ENCODE measurements at places on chromosomes 2 and 18. TPM values are rescaled to one million over a fixed set of nuclear protein-coding genes. Genes with fewer than 3 reads are reported as not detected.
A peak's percentile ranks its signal among the peaks of the same experiment; 100 is the strongest.

GRCh38 chr2:161709428-161709827 is 85.2 kb downstream of the SLC4A10 start:
- DNase-seq, result no peak

DNA sequence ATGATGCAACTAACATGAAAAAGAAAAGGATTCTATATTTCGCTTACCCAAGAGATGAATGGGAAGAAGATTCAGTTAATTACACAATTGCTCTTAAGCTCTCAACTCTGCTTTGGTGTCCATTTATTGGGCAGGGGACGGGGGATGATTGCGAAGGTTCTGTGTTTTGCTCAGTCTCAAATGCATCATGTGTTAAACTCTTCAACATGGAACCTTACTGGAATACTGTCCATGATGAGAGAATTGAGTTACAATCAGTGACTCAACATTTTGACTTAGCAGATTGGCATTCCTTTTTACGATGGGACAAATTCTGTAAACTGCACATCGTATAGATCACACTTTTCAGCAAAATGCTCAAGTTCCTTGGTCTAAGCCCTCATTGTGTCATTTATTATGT is 135.6 kb downstream of the RBMS1 start:
- DNase-seq, result no peak

DNA sequence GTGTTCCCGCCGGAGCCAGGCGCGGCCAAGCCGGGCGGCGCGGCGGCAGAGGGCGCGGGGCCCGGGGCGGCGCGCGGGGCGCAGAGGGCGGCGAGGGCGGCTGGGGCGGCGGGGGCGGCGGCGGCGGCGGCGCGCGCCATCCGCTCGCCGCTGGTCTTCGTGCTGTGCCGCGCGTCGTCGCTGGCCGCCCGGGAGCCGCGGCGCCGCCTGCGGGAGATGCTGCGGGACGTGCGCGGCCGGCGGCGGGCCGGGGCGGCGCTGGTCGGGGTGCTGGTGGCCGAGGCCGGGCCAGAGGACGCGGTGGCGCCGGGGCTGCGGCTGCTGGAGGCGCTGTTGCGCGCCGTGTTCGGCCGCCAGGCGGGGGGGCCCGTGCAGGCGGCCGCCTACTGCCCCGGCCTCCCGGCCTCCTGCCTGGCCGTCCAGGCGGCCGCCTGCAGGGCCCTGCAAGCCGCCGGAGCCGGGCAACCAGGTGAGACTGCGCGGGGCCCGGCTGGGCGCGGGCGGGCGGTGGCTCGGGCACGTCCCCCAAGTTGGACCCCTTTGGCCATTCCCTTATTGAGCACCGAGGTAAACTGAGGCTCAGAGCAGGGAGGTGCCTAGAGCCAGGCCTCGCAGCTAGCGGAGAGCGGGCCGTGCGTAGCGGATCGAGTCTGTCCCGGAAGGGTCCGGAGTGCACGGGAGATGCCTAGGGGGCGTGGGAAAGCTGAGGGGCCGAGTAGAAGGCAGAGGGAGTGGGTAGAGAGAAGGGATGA is 584 bp downstream of the C2orf72 start:
- peak; percentile 74 for DNase-seq

GRCh38 chr2:215961981-215962380 is 51.4 kb downstream of the MREG start:
- DNase-seq, result no peak

DNA sequence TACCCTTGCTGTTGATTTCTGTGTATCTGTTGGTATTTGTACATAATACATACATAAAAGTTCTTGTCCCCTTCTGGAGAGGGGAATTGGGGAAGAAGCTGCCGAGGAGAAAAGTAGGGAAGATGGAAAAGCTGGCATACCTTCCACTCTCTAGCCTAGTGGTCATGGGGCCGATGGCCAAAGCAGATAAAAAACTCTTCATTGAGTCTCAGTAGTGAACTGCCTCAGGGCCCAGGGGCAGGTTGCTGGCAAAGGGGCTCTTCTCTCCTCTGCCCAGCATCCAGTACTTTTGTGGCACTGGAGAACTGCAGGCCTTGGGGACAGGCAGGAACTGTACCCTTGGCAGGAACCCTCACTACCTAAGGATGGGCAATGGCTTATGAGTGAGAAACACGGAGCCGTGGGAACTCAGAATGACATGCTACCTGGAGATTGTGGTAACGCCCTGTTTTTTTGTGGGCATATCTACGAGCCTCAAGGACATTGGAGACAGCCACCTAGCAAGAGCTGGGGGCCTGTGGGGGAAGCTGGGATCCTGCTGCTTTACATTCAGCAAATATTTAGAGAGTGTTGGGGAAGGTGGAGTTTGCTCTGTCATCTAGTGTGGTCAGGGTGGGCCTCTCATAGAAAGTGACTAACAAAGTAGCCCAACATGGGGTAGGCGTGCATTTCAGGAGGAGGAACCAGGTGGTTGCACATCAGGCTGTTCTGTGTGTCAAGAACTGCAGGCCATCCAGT is 22.6 kb upstream of the ITGB6 start:
- DNase-seq, result no peak

- no peak for DNase-seq
These were observed 323.4 kb upstream of the RBMS1 start for GRCh38 chr2:160816916-160817499.

DNA sequence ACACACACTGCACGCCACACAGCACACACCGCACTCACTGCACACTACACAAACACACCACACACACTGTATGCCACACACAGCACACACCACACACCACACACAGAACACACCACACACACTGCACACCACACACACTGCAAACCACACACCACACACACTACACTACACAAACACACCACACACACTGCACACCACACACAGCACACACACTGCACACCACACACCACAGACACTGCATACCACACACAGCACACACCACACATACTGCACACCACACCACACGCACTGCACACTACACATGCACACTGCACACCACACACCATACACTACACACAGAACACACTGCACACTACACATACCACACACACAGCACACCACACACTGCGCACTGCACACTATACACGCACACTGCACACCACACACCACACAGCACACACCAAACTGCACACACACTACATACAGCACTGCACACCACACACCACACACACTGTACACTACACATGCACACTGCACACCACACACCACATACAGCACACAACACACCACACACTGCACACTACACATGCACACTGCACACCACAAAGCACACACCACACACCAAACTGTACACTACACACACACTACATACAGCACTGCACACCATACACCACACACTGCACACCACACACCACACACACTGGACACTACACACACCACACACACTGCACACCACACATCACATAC is 59.6 kb downstream of the ASB1 start:
- no peak for DNase-seq

GRCh38 chr2:119366161-119366648 is 429 bp downstream of the C2orf76 start:
- DNase-seq, result no peak

DNA sequence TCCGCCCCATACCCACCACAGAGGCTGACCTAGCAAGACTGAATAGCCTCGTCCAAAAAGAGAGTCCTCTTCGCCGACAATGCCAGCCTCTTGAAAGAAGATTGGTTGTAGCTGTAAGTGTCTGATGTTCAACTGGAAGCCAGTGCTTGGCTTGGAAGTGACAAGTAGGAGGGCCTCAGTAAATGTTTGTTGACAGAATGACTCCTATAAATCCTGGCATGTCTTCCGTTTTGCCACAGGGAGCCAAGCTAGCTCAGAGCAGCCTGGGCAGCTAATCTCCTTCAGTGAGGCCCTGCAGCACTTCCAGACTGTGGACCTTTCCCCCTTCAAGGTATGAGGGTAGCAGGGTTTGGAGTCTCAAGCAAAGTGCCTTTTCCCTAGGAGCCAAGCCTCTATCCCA is 14.9 kb downstream of the ELMOD3 start:
- DNase-seq, result peak; percentile 59

DNA sequence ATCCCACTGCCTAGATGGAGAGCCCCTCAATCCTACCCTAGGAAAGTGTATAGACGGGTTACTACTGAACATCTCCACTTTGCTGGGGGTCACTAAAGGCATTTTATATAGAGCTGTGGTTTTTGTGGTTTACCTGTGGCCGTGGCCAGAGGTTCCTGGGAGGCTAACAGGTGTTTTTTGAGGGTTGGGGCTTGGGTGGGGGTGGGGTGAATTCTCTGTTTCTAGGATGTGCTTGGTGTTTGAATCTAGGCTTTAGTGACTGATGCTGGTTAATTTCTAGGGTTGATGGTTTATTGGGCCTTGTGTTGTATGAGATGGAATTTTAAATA is 7.7 kb downstream of the HOXD8 start:
- DNase-seq, result no peak

- no peak for DNase-seq
These were observed 111.7 kb downstream of the BCL2 start for GRCh38 chr18:63207835-63208234.

Gene SPATA3
- not detected for total RNA-seq

Gene EEF1B2
- total RNA-seq, result 385 TPM

Gene NT5C1B
- total RNA-seq, result not detected

Gene TMEM198
- total RNA-seq, result 2.7 TPM

Gene SPC25
- 2.5 TPM for total RNA-seq

Gene SH3RF3
- 3.7 TPM for total RNA-seq

Data from mucosa of descending colon (tissue), 3 donors.